ENCODE measurements at places on chromosomes 2 and 18.

DNA sequence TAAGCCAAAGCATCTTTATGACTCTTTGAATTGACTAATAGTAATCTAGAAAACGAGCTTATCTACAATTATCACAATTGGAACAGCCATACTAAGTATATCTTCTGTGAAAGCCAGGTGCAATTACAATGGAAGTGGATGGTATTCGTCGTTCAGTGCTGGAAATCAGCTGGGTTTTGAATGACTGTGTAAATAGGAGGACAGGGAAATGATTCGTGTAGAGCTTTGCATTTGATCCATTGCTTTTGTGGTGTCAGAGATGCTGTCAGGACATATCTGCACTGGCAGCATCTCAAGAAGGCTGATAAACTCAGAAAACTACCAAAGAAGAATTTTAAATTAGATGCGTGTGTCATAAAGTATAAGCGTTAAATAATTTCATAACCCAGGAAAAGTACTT lies 187.1 kb downstream of the ZNF407 start:
- no peak for DNase-seq

GRCh38 chr18:5298156-5298852 lies 2.8 kb upstream of the ZBTB14 start:
- no peak for DNase-seq

DNA sequence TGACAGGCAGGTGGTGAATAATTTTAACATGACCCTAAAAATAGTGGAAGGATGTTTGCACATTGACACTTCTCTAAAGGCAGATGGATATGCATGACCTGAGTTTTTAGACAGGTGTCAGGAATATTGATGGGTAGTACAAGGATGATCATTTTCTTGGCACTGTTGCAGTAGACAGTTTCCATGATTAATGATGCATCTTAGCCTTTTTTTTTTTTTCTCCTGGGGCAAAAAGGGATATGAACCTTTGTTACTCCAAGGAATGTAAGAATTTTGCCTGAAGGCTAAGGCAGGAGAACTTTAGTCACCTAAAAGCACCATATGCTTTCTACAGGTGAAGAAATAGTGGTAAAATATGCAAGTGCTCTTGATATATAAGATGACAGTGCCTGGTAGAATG lies 136.3 kb upstream of the CAVIN2 start:
- no peak for DNase-seq

DNA sequence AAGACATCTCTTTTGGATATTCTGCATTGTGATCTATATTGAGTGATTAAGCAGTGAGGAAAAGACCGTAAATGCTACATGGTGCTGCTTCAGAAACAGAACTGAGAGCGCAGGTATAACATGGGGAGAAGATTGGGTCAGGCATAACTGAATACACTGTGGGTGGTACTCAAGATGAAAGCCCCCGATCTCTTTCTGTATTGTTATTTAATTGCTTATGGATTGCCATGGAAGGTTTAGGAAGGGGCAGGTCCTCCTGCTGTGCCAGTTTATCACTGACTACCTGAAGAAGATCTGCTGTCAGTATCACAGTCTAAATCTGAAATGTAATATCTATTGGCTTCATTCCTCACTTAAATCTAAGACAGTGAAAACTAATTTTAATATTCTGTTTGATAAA lies 1568.7 kb upstream of the CELF4 start:
- DNase-seq: no peak

DNA sequence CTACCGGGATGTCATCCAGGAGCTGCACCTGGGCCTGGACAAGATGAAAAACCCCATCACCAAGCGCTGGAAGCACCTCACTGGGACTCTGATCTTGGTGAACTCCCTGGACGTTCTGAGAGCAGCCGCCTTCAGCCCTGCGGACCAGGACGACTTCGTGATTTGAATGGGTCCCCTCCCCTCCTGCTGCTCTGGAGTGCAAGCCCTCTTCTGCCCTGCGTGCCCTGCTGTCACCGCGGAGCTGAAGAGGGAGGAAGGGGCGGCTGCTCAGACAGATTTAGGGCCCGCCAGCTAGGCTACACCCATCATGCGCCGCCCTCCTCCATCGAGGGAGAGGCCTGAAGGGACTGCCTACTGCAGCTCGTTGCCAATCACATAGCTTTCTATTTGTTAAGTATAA lies 101.8 kb downstream of the SH3BP4 start:
- no peak for DNase-seq

GRCh38 chr2:104975371-104975770 lies 62.5 kb upstream of the MRPS9 start:
- DNase-seq: no peak

GRCh38 chr2:165687426-165688002 lies 106.5 kb downstream of the GALNT3 start:
- DNase-seq: no peak

All from activated T-cell treated with anti-CD3 and anti-CD28 coated beads for 24 hours (primary cell).